ENCODE measurements at places on chromosomes 3 and 15. TPM values are rescaled to one million over a fixed set of nuclear protein-coding genes. Genes with fewer than 3 reads are reported as not detected.

PSTPIP1 gene
- 1.5 TPM for total RNA-seq

PTX3 gene
- total RNA-seq: 41.1 TPM

DNA sequence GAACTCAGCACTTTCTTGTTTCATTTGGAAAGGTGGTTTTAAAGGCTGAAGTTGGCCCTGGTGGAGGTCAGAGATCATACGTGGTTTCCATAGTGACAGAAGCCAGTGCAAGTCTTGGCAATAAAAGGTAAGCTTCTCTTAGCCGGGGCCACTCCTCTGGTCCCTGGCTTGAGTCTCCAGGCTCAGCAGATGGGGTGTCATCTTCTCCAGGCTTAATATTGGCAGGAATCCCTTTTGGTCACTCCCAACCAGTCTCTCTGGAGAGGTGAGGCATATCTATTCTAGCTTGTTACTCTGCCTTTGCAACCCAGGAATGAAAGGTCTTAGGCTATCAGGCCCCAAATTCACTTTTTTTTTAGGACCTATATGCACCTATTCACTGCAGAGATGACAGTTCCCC is 4.8 kb downstream of the CYP19A1 start:
- no peak for DNase-seq

GRCh38 chr15:52622791-52623190 is 54.0 kb upstream of the ARPP19 start:
- no peak for DNase-seq

- no peak for DNase-seq
Observed at GRCh38 chr3:186466391-186466974, 77.7 kb downstream of the CRYGS start.

- DNase-seq: no peak
Observed at GRCh38 chr3:195458316-195458717, 15.5 kb upstream of the ACAP2 start.

DNA sequence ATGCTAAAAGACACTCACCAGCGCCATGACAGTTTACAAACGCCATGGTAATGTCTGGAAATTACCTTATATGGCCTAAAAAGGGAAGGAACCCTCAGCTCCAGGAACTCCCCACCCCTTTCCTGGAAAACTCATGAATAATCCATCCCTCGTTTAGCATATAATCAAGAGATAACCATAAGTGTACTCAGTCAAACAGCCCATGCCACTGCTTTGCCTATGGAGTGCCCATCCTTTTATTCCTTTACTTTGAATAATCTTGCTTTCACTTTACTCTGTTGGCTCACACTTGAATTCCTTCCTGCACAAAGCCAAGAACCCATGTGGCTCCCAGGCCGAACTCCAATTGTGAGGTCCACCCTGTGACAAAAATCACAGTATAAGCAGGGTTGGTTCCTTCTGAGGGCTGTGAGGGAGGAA is 19.1 kb upstream of the FSTL1 start:
- no peak for DNase-seq

DNA sequence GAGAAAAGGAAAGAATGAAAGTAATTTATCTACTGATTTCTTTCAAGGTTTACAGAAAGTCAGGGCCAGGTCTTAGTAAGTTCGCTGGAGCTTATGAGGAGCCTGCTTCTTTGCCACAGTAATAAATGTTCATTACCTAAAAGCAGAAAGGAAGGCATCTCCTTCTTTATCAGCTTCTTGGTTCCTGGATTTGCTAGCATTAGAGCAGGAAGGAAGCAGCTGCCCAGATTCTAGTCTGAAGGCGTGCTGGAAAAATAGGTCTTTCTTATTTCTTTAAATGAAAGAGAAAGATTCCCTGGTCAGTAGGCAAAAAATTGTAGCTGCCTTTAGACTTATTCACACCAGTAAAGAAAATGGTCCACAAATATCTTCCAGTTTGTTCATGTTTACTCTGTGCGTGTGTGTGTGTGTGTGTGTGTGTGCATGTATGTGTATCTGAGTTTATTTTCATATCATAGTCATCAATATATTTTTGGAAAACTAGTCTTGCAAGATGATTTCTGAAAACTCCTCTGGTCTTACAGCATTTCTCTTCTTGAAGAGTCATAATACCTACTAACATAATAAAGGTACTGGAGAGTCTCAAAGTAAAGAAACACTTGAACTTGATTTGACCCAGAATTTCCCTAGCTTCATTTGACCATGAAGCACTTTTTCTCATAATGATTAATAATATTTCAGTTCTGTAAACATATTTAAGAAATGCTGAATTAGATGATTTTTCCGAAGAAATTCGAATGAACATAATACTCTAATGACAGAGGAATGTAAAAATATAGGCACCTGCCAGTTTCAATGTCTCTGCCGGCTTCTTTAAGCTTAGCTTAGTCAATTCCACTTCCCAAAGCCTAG is 255.3 kb upstream of the ZPLD1 start:
- DNase-seq: no peak

MLF1 gene
- 21.0 TPM for total RNA-seq

GRCh38 chr3:142272200-142272891 is 47.0 kb upstream of the GK5 start:
- no peak for DNase-seq
